ENCODE measurements at places on chromosomes 7 and 10.

DNA sequence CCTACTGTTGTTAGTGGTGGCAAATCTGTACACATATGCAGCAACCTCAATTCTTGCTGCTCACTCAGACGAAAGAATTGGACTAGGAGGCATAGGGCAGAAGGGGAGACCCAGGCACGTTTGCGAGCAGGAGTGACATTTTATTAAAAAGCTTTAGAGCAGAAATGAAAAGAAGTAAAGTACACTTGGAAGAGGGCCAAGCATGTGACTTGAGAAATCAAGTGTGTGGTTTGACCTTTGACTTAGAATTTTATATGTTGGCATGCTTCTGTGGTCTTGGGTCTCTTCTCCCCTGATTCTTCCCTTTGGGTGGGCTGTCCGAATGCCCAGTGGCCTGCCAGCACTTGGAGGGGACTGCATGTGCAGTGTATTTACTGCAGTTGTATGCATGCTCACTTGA, 205.5 kb upstream of the SEMA3D start:
- no peak for DNase-seq

DNA sequence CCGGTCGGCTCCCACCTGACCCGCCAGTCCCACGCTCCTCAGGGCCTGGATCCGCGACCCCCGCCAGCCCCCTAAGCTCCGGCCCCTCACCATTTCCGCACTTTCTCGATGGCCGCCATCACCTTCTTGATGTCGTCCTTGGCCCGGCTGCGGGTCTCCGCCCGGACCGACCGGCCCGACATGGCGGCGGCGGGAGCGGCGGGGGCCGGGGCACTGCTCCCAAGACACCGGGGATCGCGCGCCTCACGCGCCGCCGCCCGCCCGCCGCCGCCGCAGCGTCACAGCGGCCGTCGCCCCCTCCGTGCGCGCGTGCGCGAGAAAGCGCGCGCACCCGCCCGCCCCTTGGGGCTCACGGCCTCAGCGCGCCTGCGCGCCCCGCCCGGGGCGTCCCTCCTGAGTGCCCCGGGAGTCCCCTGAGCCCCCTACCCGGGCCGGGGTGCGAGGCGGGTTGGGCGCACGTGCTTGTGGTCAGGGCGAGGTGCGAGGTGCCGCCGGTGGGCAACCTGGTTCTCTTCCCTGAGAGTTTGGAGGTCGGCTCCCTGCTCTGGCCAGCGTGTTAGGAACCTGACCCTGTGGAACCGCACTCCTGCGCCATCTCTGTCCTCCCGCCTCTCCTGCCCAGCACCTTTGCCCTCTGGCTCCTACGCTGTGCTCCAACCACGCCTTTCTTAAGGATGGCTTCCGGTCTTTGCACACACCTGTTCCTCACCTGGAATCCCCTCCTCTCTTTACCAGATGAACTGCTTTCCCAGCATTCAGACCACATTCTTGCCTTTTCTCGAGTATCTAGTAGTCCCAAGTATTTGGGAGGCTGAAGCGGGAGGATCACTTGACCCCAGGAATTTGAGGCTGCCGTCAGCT, at the start of gene BCL7B:
Gene BCL7B (minus strand): TSS at position 294 of the 861 bp plus-strand sequence. CDS start 112 bp downstream, at position 182.
- peak; percentile 45 for DNase-seq

DNA sequence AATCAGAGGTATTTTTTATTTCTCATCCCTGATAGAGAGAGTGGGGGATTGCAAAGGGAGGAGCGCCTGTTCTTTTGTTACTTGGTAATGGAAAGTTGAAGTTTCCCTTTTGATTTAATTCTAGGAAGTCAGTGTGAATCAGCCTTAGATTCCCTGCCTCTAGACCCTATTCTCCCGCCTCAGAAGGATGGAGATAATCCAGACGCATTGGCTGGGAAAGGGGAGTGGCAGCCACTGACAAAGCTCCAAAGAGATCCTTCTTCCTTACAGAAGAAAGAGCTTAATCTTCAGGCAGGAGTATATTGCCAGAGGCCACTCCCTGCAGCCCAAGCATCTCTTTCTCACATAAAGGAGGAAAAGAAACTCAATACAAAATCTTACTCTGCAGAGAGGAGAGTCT, 122.3 kb upstream of the GALNT17 start:
- DNase-seq = no peak

DNA sequence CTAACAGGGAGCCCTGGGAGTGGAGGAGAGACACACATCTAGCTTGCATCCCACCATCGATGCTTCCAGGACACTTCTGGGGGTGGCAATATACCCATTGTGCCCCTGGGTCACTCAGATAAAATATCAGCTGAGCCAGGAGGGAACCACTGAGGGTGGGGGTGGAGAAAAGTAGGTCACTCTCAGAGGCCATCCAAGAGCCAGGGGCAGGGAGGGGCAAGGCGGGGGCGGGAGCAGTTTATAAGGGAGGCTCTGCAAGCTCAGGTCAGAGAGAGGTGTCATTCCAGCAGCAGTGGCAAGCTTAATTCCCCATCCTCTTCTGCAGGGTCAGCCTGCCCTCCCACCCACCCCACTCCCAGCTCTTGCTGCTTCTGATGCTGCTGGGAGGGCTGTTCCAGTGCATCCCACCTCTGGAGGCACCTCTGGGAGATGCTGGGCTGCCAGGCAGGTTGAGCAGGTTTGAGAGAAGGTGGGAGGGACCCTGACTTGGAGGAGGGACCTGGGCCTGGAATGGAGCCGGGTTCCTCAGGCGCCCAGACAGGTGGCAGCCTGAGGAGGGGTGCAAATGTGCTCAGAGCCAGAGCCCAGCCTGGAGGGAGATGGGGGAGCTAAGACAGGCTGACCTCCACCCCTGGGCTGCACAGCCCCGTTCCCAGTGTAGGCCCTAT, 20.1 kb upstream of the TLX1 start:
- no peak for DNase-seq

DNA sequence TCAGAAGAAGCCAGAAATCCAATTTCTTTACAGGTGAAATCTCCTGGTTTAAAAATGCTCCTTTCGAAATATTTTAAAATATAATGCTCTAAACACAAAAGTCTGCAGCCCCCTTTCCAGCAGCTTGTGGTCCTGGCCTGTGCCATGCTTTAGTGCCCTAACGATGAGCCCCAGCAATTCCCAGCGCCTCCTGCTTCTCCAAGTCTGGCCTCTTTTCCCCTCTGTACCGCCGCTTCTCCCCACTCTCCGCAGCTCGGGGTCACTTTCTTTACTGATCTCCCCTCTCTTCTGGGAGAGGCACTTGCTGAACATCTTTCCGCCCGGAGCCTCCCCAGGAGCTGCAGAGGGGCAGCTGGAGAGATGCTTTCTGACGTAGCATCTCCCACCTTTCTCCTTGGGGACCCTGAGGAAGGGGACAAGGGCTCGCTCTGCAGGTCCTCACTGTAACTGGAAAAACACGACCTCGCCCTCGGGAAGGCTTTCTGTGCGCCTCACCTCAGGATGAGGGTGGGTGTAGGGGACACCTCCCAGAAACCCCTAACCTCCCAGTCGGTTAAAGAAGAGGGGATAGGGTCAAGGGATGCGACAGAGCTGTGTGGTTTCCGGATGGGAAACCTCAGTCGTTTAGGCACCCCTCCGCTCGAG, 565 bp upstream of the INA start:
- no peak for DNase-seq

DNA sequence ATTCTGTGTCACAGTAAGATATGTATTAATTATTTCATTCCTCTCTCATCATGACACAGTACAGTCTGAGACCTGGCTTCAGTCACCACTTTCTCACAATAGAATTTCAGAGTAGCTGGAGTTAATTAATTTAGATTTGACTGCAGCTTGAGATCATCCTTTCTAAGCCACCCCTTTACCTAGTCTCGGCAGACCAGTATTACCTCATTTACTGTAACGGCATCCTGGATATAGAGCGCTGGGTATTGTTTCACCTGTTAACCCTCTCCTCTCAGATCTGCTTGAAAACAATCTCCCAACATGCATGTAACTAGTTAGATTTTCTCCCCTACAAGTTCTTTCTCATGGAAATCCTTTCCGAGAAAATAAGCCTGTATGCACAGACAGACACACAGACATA, 1057.5 kb downstream of the GATA3 start:
- no peak for DNase-seq

DNA sequence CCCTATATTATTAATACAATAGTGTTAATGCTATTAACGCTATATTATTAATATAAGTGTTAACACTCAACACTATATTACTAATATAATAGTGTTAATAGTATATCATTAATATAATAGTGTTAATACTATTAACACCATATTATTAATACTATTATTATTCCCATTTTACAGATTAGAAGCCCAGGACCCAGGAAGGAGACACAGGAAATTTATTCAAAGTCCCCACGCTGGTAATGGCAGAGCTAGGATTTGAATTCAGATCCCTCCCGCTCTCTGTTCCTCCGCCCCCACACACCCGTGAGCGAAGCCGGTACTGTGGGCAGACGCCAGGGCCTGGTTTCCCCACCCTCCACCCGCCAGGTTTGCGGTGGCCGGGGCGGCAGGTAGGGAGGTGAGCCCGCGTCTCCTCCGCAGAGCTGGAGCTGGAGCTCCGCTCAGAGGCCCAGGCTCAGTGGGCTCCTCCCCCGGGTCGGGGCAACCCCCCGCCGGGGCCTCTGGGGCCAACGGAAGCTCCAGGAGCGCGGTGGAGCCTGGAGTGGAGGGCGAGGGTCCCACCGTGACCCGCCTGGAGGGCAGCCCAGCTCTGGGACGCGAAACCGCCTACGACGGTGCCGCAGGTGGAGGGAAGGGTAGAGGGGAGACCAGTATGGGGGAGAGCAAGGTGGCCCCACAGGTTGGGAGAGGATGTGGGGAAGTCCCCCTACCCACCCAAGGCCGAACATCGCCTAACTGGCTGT, at the start of gene TMEM225B:
Gene TMEM225B (plus strand): TSS at position 506 of the 740 bp plus-strand sequence. CDS start 6,122 bp downstream, outside the sequence.
- DNase-seq = no peak

GRCh38 chr10:113916053-113916452, 61.6 kb downstream of the NHLRC2 start:
- no peak for DNase-seq

DNA sequence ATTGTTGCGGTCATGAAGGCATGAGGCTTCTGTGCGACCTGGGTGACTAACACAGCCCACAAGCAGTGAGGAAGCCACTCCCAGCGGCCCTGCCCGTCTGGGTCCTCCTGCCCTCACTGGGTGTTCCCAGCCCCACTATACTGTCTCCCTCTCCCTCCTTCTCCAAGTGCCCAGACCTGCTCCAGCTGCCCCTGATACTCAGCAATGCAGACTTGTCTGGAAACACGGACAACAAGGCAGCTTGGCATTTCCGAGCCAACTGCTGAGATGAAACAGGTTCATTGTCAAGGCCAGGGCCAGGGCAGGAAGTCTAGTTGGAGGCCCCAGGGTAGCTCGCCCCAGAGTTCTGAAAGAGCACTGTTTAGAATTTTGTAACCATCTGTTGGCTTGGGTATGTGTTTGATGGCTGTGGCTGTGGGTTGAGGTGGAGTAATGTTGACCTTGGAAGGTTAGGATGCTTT, 95.7 kb downstream of the RBM20 start:
- DNase-seq = no peak

DNA sequence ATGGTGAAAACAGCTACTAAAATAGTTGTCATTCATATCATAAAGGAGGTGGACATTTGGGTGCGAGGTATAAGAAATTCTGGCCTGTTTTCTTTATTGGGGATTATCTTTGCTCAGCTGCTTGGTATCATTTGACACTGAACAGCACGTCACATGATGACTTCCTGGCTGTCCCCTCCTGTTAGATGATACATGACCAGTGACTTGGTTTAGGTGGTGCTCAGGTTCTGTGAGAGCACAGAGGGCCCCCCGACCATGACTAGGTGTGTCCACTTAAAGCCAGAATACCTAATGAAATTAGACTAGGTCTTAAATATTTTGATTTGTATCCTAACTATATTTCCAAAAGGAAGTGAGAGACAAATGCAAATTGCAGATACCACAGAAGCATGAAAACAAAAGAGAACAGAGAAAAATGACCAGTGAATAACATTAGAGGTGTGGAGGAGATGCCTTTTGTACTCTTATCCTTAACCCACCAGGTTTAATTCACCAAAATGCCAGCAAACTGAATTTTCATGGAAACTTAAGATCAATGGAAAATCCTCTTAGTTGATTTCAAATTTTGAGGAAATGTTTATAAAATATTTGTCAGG, 50.6 kb upstream of the GJD4 start:
- DNase-seq = no peak

- DNase-seq = no peak
Measured at GRCh38 chr7:134779741-134780065, 269 bp downstream of the CALD1 start.

DNA sequence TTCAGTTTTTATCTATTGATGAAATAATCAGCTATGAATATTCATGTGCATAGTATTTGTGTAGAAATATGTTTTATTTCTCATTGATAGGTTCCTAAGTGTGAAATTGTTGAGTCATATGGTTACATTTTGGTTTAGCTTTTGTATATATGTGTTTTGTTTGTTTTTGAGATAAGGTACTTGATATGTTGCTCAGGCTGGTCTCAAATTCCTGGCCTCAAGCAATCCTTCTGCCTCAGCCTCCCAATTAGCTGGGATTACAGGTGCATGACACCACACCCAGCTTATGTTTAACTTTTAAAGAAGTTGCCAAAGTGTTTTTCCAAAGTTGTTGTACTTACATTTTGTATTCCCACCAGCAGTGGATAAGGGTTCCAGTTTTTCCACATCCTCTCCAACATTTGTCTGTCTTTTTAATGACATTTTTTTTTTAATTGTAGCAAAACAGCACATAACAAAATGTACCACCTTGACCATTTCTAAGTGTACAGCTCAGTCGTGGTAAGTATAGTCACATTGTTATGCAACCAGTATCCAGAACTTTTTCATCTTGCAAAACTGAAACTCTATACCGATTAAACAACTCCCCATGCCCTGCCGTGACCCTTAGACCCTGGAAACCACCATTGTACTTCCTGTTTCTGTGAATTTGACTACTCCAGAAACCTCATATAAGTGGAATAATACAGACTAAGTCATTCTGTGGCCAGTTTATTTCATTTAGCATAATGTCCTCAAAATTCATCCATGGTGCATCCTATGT, 12.6 kb upstream of the UBE2D1 start:
- no peak for DNase-seq

GRCh38 chr10:107081644-107082043, 82.9 kb downstream of the SORCS1 start:
- no peak for DNase-seq

DNA sequence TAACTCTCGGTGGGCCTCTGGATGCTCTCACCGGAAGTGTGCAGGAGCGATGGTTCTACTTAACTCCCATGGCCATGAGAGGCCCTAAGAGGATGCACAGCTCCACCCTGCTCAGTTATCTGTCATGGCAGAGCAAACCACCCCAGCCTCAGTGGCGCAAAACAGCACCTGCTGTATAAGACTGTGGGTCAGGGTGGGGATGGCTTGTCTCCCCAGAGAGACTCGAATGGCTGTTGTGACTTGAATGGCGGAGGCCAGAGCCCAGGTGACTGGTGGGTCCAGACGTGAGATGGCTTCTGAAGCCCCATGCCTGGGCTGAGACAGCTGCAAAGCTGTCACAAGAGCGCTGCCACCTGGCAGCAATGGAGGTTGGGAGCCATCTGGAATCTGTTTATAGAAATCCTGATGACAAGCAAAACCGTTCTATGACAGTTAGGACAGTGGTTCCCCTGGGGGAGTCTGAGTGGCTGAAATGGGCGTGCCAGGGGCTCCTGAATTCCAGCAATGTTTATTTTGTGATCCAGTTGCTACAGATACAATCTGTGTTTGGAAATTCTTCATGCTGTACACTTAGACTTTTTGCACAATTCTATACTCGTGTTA, 490.5 kb downstream of the TCERG1L start:
- DNase-seq = no peak

- no peak for DNase-seq
Measured at GRCh38 chr10:50595785-50596184, 28.0 kb downstream of the SGMS1 start.
